CD4-positive, alpha-beta T cell treated with Interleukin-15 for 4 hours (primary cell): ENCODE measurements at places on chromosomes 3 and 15.

DNA sequence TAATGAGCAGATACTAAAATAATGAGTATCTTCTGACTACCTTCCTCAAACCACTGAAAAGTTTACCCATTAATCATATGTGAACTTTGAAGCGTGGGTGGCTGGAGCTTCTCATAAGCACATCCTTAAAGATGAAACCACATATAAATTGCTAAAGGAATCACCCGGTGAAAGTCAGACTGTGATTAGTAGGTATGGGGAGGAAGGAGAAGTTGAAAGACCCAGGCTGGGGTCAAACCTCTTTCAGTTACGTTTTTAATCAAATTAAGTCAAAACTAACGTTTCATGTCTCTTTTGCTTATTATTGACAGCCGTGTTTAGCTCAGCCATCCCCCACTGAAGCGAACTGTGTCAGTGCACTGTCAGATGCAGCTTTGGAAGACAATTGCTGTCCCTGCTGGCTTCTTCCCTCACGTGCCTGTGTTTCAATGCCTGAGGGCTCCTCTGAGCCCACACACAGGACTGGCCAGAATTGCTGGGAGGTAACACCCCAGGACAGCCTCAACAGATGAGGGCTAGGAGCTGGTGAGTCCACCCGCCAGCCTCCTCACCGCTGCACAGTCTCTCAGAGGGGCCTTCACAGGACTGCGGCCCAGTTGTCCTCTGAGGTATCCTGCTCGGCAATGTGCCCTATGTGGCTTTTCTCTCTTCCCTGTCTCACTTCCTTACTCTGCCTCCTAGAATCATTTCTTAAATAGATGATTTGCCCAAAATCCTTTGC, 29.3 kb upstream of the SH3BP5 start:
- DNase-seq: peak; percentile 39

DNA sequence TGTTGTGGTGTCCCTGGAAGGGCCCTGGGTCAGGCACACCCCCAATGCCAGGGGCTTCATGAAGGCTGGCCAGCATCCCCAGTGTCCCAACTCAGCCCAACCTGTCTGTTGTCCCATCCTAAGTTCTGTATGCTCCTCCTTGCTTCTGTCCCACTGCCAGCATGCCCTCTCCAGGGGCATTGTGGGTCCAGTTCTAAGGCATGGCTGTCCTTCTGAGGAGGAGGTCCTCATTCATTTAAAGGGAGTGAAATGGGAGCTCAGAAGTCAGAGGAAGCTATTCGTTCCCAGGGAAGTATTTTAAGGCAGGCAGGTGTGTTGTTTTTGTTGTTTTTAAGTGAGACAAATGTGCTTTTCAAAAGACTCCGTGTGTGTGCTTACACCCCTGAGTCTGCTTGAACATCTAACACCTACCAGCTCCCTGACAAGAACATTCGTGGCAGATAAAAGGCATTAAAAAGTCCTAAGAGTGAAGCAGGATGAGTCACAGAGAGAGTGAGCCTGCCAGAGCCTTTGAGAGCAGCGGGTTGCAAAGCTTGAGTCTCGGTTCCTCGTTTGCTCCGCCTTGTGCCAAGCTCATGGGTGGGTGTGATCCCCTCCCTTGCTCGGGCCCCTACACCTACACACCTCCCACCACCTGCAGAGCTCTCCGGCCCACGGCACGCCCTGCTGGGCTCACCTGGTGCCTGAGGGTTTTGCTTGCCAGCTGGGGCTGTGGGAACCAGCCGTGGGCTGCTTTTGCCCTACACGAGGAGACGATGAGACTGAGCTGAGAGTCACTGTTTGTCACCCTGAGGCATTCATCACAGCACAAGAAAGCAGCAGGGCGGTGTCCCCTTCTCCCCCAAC, 183.4 kb upstream of the TOPAZ1 start:
- peak; percentile 16 for DNase-seq

GRCh38 chr15:79896131-79896633, 632 bp downstream of the MTHFS start:
- DNase-seq: no peak

DNA sequence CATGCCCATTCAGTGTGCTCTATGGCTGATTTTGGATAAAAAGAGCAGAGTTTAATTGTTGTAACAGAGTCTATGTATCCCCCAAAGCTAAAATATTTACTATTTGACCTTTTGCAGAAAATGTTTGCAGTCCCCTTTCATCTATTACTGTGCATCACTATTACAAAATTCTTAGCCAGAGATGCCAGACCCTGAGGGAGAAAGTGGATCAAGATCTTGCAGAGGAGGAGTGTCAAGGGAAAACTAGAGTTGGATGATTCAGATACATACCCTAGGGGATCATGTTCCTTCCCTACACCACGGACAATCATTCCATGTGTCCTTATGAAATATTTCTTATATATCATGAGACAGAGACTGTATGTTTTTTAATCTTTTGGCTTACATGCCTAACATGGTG, 68.6 kb upstream of the TPRG1 start:
- DNase-seq: no peak

GRCh38 chr3:113745756-113746547, at the start of gene NAA50:
Gene NAA50 (minus strand): TSS chr3:113746249. CDS start chr3:113745949, 300 bp downstream.
- DNase-seq: peak; percentile 95

- no peak for DNase-seq
Observed at GRCh38 chr3:14235003-14235911, 56.6 kb downstream of the LSM3 start.

DNA sequence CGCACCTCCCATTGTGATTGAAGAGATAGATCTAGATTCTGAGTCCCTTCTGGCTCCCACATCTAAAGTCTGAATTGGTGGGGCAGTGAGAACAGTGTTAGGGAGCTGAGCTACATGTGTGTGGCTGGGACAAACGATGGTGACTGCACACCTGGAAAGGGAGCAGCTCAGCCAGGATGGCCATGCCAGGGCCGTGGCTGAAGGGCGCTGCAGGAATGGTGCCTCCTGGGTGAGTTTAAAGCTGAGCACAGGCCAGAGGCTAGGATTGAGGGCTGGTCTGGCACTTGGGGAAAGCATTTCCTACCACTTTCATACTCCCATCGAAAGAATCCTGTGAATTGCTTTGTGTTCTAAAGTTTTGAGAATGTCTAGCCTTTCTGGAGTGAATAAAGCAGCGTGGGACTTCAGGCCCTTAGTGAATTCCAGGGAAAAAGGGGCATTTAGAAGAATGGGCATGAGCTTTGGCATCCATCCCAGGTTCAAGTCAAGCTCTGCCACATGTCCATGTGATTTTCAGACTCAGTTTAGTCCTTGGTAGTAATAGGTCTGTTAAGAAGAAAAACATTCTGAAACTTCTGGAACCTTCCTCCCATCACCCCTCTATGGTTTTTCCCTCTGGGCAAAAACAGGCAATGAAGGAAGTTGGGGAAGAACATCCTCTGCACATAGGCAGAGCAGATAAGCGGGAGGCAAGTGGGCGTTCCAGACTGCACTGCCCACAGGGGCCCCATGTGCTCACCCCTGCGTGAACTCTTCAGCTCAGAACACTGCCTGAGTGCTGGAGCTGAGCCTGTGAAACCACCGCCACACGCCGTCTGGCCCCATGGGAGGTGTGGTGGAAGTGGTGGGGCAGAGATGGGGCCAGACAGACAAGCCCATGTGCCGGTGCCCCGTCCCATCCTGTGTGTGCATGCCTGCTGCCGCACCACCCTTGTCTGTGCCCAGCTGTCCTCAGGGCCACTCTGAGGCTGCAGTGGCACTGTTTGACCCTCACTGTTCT, 12.9 kb upstream of the CPNE9 start:
- DNase-seq: no peak

GRCh38 chr15:38190501-38190900, 62.1 kb upstream of the SPRED1 start:
- no peak for DNase-seq

DNA sequence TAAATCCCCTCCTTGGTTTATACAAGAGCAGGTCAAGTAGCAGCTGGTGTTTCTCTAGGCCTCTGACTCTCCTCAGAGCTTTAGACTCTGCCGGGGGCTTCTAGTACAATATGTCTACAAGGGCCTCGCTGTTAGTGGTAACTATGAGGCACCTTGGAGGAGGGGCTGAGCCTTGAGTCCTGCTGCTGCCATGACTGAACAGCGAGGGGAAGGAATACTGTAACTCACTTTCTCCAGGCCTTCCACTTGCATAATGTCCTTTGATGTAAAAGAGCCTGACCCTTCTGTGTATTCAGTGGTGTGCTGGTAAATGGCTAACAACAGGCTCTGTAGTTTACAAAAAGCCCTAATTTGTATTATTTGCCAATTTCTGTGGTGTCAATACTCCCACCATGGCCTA, 27.8 kb downstream of the DRD3 start:
- DNase-seq: no peak

GRCh38 chr3:123351501-123351900, 97.4 kb downstream of the ADCY5 start:
- DNase-seq: no peak

DNA sequence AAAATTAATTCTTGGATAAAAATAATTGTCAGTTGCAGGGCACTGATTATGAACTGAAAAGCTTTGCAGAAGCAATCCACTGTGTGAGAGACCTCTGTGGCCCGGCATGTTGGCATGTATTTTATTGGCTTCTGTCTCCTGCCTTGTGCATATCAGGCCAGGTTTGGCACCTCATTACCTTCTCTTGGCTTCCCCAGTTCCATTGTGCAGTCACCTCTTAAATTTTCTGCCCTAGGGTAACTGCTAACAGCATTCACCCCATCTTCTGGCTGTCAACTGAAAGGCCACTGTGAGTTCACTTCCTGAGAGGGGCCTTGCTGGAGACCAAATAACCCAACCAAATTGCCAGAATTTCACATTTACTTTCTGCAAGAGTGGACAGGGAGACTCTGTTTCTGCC, 92.7 kb upstream of the RARB start:
- DNase-seq: no peak

- no peak for DNase-seq
Observed at GRCh38 chr3:169999433-169999832, 32.8 kb downstream of the SEC62 start.

DNA sequence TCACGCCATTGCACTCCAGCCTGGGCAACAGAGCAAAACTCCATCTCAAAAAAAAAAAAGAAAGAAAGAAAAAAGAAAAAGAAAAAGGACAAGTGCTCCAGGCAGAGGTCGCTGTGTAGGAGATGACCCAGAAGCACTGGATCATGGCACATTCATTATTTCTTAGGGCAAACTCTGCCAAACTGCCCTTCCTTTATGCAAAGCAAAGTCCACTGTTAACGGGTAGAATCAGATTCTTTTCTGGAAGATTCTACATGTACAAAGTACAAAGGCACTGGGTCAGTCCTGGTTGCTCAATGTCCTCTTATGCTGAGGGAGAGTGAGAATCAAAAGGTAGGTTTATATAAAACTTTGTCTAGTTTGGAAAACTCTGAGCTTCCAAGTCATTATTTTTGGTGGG, 144.9 kb downstream of the FEZF2 start:
- DNase-seq: no peak

- DNase-seq: no peak
Observed at GRCh38 chr3:184725176-184725719, 13.4 kb upstream of the MAGEF1 start.

DNA sequence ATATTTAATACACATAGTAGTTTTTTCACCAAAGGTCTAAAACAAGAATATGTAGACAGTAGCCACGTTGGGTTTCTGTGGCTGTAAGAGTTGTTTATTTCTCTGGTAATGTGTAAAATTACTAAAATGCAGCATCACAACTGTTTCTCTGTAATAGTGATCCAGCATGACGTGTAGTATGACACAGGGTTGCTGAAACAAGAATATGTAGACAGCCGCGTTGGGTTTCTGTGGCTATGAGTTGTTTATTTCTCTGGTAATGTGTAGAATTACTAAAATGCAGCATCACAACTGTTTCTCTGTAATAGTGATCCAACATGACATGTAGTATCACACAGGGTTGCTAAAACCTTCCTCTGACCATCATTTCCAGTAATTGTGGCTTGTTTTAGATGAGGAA, 153.6 kb upstream of the ZNF717 start:
- no peak for DNase-seq

GRCh38 chr15:72176743-72177142, 20.8 kb downstream of the GRAMD2A start:
- DNase-seq: no peak

GRCh38 chr3:34072297-34072696, 273.9 kb downstream of the PDCD6IP start:
- DNase-seq: no peak

- DNase-seq: no peak
Observed at GRCh38 chr3:177932346-177932745, 603.9 kb upstream of the KCNMB2 start.

DNA sequence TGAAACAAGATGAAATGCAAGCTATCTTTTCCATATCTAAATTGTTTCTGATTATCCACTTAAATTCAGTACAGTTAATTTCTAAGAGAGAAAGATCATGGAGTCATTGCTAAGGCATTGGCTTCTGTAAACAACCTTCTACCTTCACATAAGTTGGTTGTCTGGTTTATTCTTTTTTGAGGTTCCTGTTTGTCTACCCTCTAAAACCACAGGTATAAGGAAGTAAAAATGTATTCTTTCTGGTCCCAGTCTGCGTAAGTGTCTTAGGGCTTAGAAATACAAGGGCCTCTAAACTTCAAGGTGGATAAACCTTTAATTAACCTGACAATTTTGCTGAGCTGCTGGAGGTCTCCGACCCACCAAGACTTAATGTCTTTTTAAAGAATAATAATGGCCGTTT, 3.6 kb upstream of the ATOSA start:
- peak; percentile 47 for DNase-seq

- no peak for DNase-seq
Observed at GRCh38 chr15:44300572-44300971, 12.1 kb downstream of the GOLM2 start.

GRCh38 chr3:33215739-33216138, 2.9 kb downstream of the SUSD5 start:
- no peak for DNase-seq

DNA sequence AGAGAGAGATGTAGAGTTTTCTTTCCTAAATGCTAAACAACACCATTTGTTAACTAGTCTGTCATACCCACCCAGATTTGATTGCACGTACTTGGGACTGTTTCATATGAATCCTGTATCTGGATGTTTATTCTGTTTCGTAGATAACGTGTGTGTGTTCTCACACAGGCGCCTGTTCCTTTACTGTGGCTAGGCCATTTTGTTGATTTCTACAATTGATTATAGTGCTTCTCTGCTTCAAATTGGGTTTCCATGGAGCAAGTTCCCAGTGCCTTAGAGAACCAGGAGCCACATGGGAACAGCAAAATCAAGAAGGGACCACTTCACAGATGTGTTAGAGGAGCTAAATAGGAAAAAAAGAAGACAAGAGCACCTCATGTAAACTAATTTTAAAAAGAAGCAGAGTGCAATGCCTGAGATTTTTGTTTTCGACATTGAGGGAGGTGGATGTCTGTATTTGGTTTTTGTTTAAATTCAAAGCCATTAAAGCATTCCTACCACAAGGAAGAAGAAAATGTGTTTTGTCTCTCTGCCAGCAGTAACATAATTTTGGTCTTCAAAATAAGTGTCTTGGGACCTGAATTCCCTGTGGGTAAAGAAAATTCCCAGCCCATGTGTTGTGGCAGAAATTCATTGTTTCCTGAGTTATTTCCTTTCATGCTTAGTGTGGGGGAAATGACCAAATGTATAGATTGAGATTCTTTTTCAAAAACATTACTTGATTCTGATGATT, 424.0 kb upstream of the C2CD4B start:
- no peak for DNase-seq

DNA sequence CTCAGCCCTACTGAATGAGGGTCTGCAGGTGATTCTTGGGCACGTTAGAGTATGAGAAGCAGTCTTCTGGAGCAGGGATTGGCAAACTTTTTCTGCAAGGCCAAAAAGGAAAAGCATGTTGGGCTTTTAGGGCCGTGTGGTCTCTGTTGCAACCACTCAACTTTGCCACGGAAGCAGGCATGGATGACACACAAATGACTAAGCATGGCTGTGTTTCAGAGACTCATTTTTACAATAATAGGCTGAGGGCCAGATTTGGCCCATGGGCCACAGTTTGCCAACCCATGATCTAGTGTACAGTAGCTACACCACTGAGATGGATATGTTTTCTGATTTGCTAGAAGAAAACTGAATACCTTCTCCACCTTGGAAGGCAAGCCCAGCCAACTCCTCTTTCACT, 66.1 kb upstream of the PRICKLE2 start:
- no peak for DNase-seq
